ENCODE measurements at places on chromosomes 1 and 21. TPM values are rescaled to one million over a fixed set of nuclear protein-coding genes. Genes with fewer than 3 reads are reported as not detected.

B3GALT5 gene
- 2.5 TPM for total RNA-seq

CERS2 gene
- total RNA-seq, result 180 TPM

TEX35 gene
- not detected for total RNA-seq

CD101 gene
- total RNA-seq, result 1.4 TPM

CNN3 gene
- total RNA-seq, result 290 TPM

GJA5 gene
- total RNA-seq, result 1.6 TPM

METTL18 gene
- total RNA-seq, result 6.7 TPM

FCGR1A gene
- total RNA-seq, result not detected

TRIM17 gene
- total RNA-seq, result 8.0 TPM

ANKRD65 gene
- total RNA-seq, result 1.7 TPM

LENEP gene
- 1.4 TPM for total RNA-seq

NUDT4B gene
- total RNA-seq, result 1.3 TPM

TIPRL gene
- total RNA-seq, result 30.9 TPM

CHAF1B gene
- total RNA-seq, result 18.4 TPM

TMCC2 gene
- total RNA-seq, result 5.2 TPM

DYRK3 gene
- 13.5 TPM for total RNA-seq

CASQ1 gene
- total RNA-seq, result 0.29 TPM

GRHL3 gene
- 1.8 TPM for total RNA-seq

RHOU gene
- 13.2 TPM for total RNA-seq

C1orf210 gene
- 10.4 TPM for total RNA-seq

TRIM46 gene
- 11.3 TPM for total RNA-seq

Measured in endodermal cell (in vitro differentiated cells).